ENCODE measurements at places on chromosomes 7 and 10. TPM values are rescaled to one million over a fixed set of nuclear protein-coding genes. Genes with fewer than 3 reads are reported as not detected.

Gene ANKRD7
- total RNA-seq, result not detected

Gene HSPB1
- total RNA-seq, result 67.2 TPM

Gene OSBPL3
- total RNA-seq, result 11.8 TPM

Gene NEUROD6
- not detected for total RNA-seq

Gene C10orf105
- 0.12 TPM for total RNA-seq

Gene DAGLB
- total RNA-seq, result 33.0 TPM

DNA sequence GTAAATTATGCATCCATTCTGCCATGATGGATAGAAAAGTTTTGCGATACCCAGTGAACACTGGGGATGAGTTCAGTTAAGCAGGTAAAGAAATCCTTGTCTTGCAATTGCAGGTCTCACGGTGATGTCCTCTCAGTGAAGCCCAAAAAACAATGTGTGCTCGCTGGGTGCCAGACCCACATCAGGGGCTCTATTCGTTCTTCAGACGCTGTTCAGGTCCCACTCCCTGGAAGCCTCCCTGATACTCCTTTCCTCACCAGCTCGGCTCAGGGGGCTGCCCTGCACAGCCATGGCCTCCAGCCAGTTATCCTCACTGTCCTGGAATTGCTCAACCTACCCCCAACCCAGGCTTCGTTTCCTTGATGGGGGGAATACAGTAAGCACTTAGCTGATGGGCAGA lies 323.5 kb downstream of the ADARB2 start:
- no peak overlapping the region for H3K27ac ChIP-seq
- no peaks in the 10 kb centered on the region for H3K4me1 ChIP-seq
- no peak overlapping the region for H3K4me3 ChIP-seq
- H3K27me3 ChIP-seq, result no peaks in the 10 kb centered on the region
- no peak for DNase-seq

DNA sequence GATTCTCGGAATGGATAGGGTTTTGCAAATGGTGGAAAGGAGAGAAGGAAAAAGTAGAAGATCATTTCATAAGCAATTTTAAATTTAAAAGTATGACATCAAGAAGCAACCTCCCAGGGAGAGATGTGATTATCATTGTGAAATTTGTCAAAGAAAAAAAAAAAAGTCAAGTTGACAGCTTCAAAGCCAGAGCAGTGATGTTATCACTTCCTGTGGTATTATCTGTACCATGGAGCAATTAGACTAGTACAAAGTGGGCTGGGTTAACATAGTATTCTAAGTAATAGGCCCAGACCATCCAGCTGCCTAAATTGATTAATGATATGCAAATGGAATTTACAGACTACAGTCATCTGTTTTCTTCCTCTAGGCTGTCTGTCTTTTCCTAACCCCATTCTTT lies 84.0 kb upstream of the NPY start:
- H3K4me1 ChIP-seq, result peaks cover 8% of the 10 kb centered on the region
- DNase-seq, result no peak
- H3K4me3 ChIP-seq, result no peak overlapping the region
- no peaks in the 10 kb centered on the region for H3K36me3 ChIP-seq

DNA sequence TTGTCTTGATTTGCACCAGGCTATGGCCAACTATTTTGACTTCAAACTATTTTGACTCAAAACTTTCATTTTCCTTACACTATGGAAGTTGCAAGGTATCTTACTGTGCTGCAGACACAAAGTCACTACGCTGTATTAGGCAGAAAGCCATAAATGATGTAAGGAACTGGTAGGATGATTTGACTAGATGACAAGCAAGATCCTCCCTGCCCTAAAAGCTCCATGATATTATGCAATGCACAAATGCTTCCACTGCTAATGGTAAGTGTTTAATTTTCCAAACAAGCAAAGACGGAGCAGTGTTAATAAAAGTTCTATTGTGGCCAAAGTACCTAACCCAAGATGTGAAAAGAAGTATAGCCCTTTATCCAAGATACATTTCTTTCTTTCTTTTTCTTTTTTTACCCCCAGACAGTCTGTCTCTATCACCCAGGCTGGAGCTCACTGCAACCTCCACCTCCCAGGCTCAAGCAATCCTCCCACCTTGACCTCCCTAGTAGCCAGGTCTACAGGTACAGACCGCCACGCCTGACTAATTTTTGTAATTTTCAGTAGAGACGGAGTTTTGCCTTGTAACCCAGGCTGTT lies 98.2 kb downstream of the ANK3 start:
- peak overlapping the region; percentile 74 for H3K27ac ChIP-seq
- H3K36me3 ChIP-seq, result no peaks in the 10 kb centered on the region
- H3K27me3 ChIP-seq, result no peaks in the 10 kb centered on the region
- DNase-seq, result no peak
- H3K4me3 ChIP-seq, result no peak overlapping the region

DNA sequence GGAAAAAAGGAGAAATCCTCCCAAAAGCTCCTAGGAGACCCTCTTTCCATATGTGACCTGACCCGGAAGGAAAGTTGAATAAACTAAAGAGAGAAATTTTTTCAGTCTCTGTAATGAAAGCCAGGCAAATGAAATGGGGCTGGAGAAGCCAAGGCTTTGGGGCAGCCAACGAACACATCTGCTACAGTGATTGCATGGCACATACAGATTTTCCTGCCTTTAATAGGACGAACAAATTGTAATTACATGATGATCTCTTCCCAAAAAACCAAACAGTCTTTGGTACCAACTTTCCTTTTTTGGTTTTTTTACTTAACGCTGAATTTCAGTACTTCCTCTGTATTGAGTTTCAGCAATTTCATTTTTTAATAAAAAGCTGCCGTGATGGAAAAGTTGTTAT lies 23.5 kb upstream of the PTN start:
- H3K27ac ChIP-seq, result no peak overlapping the region
- peaks cover 32% of the 10 kb centered on the region for H3K36me3 ChIP-seq
- no peaks in the 10 kb centered on the region for H3K4me1 ChIP-seq
- H3K4me3 ChIP-seq, result no peak overlapping the region
- DNase-seq, result no peak
- no peaks in the 10 kb centered on the region for H3K27me3 ChIP-seq

- H3K4me3 ChIP-seq, result no peak overlapping the region
- H3K27me3 ChIP-seq, result no peaks in the 10 kb centered on the region
- no peaks in the 10 kb centered on the region for H3K36me3 ChIP-seq
- H3K27ac ChIP-seq, result peak overlapping the region; percentile 70
These were observed 438.0 kb upstream of the CELF2 start for GRCh38 chr10:10579709-10580108.

GRCh38 chr7:70008466-70008865 lies 410.2 kb downstream of the AUTS2 start:
- H3K36me3 ChIP-seq, result no peaks in the 10 kb centered on the region
- no peak for DNase-seq
- peaks cover 50% of the 10 kb centered on the region for H3K4me1 ChIP-seq
- no peak overlapping the region for H3K27ac ChIP-seq

DNA sequence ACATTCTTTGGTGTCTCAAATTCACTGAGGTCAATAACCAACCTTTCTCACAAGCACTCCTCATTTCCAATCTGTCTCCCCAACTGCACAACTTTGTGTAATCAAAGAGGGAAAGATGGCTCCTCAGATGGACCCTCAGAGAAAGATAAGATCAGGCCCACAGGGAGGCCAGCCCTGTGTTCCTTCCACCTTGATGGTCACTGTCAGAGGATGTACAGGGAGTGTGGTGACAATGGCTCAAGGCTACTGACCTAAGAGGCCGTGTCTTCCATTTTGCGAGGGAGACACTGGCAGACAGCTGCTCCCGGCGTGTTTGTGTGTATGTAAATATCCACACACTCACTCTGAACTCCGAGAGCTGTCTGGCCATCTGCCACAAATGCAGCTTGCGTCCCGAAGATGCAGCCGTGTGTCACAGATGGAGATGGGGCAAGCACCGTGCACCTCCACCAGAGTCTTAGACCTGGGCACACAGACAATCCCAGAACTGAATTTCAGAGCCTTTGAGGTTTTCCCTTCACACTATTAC lies 712.1 kb upstream of the NRP1 start:
- DNase-seq, result no peak
- no peak overlapping the region for H3K4me3 ChIP-seq
- H3K4me1 ChIP-seq, result peaks cover 33% of the 10 kb centered on the region
- H3K27ac ChIP-seq, result no peak overlapping the region
- peaks cover 6% of the 10 kb centered on the region for H3K36me3 ChIP-seq
- H3K27me3 ChIP-seq, result no peaks in the 10 kb centered on the region

DNA sequence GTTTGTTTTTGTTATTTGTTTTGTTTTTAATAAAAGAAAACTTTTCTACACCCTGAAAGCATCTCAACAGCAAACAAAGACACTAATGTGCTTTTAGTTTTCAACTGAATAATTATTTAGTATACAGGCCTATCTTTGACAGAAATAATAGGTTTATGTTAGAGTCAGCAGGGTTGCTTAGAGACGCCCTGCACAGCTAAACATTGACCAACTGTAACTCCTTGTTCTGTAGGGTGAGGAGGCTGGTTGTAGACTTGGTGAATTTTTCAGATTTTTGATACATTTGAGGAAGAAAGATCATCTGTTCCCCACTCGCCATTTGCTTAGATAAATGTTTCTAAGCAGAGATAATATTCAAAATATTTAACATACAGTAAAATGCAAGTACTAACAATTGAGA lies 103.1 kb downstream of the CALCR start:
- peaks cover 8% of the 10 kb centered on the region for H3K4me1 ChIP-seq
- no peak overlapping the region for H3K4me3 ChIP-seq
- no peak for DNase-seq
- H3K27ac ChIP-seq, result no peak overlapping the region
- no peaks in the 10 kb centered on the region for H3K36me3 ChIP-seq

DNA sequence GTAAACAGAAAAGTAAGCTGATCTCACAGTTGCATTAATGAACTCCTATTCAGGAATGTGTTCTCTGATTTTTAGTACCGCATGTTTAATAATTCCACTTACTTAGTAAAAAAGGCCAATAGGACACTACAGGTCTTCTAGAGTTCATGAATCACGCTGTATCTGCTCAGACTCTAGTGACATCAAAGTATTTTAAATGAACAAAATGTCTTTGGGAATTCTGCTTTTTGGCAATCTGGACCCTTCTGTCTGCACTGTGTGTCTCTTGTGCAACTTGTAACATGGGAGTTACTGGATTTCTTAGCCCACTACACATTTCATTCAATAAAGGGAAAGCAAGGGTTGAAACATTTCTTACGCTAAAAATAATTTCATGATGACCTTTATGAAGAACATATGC lies 50.2 kb downstream of the RABGEF1 start:
- no peak overlapping the region for H3K27ac ChIP-seq
- H3K4me3 ChIP-seq, result no peak overlapping the region
- H3K4me1 ChIP-seq, result no peaks in the 10 kb centered on the region

GRCh38 chr7:40899151-40899550 lies 764.3 kb downstream of the SUGCT start:
- H3K4me3 ChIP-seq, result no peak overlapping the region
- no peak for DNase-seq
- no peaks in the 10 kb centered on the region for H3K4me1 ChIP-seq
- H3K27me3 ChIP-seq, result no peaks in the 10 kb centered on the region
- no peak overlapping the region for H3K27ac ChIP-seq
- peaks cover 6% of the 10 kb centered on the region for H3K36me3 ChIP-seq

GRCh38 chr7:82616059-82616728 lies 172.6 kb upstream of the CACNA2D1 start:
- H3K36me3 ChIP-seq, result no peaks in the 10 kb centered on the region
- H3K4me3 ChIP-seq, result no peak overlapping the region
- no peaks in the 10 kb centered on the region for H3K4me1 ChIP-seq
- no peaks in the 10 kb centered on the region for H3K27me3 ChIP-seq
- no peak for DNase-seq
- no peak overlapping the region for H3K27ac ChIP-seq

DNA sequence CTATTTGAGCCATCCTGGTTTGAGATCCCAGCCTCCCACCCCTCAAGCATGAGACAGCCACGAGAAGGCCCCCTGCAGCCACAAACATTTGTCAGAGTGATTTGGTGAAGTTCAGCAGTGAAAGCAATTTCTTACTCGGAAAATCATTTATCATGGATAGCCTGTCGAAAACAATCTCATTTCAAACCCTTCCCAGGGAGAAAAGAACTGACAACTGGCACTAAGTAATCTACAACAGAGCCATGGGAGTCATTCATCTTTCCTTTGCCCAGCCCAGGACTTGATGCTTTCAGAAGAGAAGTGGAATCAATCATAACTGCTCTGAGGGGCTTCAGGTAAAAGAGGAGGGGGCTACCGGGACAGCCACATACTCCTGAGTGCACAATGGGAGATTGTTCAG lies 411.2 kb downstream of the KCNMA1 start:
- no peaks in the 10 kb centered on the region for H3K36me3 ChIP-seq
- DNase-seq, result no peak
- H3K27ac ChIP-seq, result peak overlapping the region; percentile 17
- peaks cover under 1% of the 10 kb centered on the region for H3K27me3 ChIP-seq
- peaks cover 10% of the 10 kb centered on the region for H3K4me1 ChIP-seq
- no peak overlapping the region for H3K4me3 ChIP-seq

- no peak overlapping the region for H3K4me3 ChIP-seq
- H3K4me1 ChIP-seq, result peaks cover 30% of the 10 kb centered on the region
- no peak overlapping the region for H3K27ac ChIP-seq
- DNase-seq, result no peak
These were observed 19.8 kb upstream of the RPA3 start for GRCh38 chr7:7738177-7738576.

All from neural crest cell (in vitro differentiated cells).